Stimulated activated CD8-positive, alpha-beta memory T cell treated with anti-CD3 and anti-CD28 coated beads, Interleukin-15, amount 100 ng/mL, for 1 hour (primary cell): ENCODE measurements at places on chromosomes 11 and 22.

DNA sequence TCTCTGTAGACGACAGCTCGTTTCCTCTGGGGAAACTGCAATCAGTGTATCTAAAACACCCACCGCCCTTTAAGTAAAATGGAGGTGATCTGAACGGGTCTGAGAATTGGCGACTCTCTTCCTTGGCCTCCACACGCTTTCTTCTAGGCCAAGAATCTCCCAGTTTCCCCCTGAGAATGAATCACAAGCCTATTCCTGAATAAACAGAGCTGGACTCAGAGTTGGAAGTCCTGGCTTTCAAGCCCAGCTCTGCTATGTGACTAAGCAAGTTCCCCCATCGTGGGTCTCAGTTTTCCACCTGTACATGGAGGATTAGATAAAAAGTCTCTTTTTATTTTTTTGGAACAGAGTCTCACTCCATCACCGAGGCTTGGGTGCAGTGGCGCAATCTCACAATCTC is 200.4 kb downstream of the MN1 start:
- no peak for DNase-seq

- DNase-seq: no peak
Measured at GRCh38 chr11:44140805-44141204, 45.3 kb downstream of the EXT2 start.

GRCh38 chr11:64322925-64323260 is 5.0 kb downstream of the PRDX5 start:
- DNase-seq: no peak

GRCh38 chr11:62124186-62125113 is 639 bp downstream of the INCENP start:
- no peak for DNase-seq

DNA sequence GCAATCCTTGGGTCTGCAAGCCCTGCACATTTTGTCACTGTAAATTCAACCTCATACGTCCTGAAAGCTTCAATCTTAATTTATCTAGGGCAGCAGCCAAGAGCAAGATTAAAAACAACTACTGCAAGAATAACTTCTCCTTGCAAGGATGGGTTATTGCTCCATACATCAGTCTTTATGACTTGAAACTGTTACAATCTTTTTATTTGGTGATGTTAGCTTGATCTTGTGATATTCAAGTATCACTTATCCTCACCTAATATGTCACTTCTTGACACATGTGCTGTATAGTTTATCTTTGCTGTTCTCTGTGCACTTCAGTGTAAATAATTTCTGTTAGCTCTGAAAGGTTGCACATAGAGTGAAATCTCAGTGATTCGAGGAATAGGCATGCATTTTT is 14.7 kb upstream of the APLP2 start:
- no peak for DNase-seq

DNA sequence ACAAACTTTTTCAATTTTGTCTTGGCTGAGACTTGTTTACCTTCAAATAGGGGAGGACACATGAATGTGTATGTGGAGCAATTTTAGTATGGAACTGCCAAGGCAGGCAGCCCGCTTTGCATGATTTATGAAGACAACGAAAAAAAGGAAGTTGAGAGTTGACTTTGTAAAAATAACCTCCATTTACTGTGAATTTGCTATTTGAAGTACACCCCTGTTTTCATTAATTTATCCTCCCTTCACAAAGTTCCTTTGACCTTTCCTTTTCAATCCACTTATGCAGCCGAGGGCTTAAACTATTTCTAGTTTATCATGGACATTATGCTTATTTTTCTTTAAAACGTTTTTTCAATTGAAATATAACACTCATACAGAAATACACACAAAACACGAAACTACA is 369.6 kb upstream of the CADM1 start:
- no peak for DNase-seq

DNA sequence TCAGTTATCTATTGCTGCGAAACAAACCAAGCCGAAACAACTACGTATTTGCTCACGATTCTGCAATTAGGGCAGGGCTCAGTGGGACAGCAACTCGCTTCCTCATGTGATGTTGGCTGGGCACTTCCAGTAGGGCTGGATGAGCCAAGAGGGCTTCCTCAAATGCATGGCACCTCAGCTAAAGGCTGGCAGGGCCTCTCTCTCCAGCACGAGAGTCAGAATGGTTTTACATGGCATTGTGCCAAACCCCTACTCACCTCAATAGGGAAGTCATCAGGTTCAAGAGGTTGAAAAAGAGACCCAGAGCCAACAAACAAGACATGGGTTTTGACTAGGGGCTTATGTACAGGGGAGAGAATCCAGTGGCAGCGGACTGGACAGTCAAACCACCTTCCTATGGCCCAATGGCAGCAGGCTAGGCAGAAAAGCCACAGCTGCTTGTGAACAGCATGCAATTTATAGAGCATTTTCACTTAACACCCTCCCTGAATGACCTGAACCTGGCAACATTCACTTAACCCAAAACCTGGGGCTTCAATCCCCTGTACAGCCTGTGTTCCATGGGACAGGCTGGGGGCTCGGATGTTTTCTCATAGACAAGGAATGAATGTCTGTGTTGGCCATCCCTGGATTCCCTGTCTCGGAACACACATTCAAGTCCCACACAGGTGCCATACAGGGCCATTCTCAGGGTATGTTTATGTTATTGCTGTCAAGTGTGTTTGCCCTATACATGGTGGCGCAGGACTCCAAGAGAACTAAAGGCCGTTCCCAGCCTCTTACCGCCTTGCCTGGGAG is 154.2 kb upstream of the NAV2 start:
- no peak for DNase-seq

DNA sequence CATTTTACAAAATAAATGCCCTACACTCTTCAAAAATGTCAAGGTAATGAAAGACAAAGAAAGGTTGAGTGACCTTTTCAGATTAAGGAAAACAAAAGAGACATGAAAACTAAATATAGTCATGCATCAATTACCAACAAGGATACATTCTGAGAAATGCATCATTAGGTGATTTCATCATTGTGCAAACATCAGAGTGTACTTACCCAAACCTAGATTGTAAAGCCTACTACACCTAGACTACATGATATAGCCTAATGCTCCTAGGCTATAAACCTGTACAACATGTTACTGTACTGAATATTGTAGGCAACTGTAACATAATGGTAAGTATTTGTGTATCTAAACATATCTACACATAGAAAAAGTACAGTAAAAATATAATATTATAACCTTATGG is 26.7 kb downstream of the INTS4 start:
- DNase-seq: no peak

DNA sequence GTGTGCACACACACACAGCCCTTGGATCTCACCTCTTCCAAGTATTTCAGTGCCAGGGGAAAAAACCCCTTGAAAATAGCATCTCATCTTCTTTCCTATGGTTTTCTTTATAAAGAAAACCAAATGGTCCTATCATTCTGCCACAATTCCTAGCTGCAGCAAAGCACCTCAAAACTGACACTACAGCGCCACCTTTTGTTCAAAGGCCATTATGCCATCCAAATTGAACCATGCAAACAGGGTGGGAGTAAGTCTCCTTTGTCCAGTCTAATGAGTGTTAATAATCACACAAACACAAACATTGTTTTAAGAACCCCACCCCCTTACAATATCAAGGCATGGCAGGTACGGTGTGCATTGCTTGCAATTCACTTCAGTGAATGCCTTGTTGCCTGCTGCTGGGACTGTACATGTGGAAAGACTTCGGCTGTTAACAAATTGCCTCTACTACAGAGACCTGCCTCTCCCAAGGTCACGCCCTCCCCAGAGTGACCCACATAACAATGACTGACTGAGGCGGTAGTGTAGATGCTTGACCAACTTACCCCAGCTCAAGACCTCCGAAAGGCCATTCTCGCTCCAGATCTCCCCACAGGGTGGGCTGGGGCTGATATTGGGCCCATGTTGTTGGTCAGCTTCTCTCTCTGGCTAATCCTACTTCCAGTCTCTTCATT is 31.7 kb downstream of the FAM181B start:
- no peak for DNase-seq

DNA sequence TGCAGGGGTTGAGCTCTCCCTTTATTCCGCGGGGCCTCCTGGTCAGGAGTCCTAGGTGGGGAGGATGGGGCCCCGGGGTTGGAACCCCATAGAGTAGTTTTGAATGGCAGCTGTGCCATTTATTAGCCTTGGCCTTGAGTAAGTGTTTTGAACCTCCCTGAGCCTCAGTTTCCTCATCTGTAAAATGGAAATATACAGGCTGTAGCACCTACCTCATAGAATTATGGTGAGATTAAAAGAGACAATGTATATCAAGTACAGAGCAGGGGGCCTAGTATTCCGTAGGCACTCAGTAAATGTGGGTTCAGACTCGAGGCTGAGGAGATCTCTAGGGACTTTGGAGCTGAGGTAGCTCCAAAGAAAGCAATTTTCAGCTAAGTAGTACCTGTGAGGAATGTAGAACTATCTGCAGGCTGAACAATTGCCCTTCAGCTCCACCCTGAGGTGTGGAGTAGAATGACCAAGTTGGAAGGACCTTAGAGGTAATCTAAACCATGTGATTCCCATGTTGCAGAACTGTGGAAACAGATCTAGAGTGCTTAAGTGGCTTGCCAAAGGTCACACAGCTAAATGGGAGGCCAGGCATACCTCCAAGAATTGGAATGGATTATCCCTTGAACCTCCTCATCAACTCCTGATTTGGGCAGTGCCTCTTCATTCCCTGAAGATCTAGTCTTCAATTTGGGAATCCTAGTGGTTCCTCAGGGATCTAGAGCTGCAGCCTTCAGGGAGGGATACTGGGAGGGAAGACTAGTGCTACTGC is 682 bp downstream of the PGAP2 start:
- no peak for DNase-seq

DNA sequence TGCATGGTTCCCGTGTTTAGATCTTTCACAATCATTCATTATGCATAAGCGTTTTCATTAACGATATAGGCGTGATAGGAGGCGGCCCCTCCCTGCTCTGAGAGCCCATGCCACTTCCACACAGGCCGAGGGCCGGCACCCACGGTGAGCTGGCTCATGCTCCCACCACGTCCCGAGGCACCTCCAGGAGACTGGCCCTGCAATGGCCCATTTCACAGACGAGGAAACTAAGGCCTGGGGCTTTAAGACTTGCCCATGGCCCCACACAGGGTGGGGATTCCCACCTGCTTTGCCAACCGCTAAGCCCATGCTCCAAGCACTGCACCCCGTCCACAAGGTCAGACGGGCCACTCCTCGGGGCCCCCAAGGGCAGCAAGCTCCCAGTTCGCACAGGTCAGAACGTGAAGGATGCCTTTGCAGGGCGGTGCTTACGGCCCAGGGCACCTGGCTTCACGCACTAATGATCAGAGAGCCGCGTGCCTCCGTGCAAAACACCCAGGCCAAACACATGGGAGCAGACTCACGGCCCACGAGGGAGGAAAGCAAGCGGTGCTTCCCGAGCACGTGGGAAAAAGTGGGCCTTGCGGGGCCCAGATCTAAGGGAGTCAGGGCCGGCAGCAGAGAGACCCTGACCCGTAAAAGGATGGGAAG is 8.3 kb downstream of the OSBPL5 start:
- DNase-seq: no peak

- DNase-seq: no peak
Measured at GRCh38 chr11:18264035-18264434, 2.0 kb upstream of the SAA1 start.

DNA sequence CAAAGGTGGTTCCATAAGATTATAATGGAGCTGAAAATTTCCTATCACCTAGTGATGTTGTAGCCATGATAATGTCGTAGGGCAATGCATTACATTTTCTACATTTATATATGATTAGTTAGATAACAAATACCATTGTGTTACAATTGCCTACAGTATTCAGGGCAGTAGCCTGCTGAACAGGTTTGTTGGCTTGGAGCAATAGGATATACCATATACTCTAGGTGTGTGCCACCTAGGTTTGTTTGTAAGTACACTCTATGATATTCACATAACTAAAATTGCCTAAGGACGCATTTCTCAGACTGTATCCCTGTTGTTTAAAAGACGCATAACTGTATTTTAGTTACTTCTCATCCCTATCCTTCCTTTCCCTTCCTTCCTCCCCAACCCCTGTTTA is 13.6 kb downstream of the PLEKHB1 start:
- DNase-seq: no peak

DNA sequence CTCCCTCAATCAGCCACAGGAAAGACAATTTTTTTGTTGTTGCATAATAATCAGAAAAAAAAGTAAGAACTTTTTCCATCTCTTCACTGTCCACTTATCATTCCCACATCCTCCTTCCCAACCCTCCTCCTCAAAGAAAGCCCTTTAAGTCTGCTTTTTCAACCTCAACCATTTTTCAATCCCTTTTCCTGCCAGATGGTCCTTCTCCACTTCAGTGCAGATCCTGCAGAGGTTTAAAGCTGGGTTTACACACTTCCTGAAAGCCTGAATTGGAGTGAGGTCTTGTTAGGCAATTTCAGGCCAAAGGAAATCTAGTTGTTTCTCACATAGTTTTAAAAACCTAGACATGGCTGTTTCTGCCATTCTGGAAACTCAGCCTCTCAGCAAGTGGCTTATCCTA is 78.3 kb downstream of the RPL27A start:
- no peak for DNase-seq

DNA sequence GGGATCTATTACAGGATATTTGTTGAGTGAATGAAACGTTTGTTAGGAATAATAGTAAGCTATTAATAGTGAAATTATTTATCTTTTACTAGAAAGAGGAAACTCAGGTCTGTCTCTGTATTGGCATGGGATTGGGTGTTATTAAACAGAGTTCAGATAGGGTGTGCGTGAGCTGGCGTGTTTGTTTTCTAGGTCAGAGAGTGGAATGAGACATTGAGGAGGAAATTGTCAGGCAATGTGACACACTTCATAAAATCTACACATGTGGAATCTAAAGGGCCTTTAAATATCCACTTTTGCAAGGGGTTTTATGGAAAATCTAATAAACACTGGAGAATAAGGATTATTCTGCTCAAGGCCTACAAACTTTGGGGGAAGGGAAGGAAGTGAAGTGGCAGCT is 552.9 kb downstream of the NTM start:
- no peak for DNase-seq

DNA sequence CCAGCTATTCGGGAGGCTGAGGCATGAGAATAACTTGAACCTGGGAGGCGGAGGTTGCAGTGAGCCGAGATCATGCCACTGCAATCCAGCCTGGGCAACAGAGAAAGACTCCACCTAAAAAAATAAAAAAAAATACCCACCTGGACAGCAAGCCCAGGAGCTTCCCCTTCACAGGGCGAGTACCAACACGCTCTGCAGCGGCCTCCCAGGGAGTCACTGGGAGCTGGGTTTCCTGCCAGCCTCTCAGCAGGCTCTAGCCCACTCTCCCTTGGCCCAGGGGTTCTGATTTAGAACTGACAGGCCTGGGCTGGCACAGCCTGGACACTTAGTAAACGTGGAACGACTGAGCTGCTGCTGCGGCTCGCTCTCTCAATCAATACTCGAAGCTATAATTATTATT is 2.0 kb upstream of the CABP7 start:
- DNase-seq: no peak

DNA sequence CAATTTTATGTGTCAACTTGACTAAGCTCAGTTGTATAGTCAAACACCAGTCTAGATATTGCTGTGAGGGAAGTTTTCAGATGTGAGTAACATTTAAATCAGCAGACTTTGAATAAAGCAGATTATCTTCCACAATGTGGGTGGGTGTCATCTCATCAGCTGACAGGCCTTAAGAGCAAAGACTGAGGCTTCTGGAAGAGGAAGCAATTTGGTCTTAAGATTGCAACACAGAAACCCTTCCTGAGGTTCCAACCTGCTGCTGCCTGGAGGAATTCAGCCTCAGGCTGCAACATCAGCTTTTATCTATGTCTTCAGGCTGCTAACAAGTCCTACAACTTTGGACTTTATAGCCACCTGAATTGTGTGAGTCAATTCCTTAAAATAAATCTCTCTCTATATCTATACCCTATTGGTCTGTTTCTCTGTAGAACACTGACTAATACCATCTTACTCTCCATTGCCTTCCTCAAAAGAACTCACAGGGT is 277.2 kb upstream of the PLET1 start:
- no peak for DNase-seq

GRCh38 chr11:31782257-31782656 is 28.9 kb downstream of the PAX6 start:
- DNase-seq: no peak
